ENCODE measurements at places on chromosomes 11 and 22. TPM values are rescaled to one million over a fixed set of nuclear protein-coding genes. Genes with fewer than 3 reads are reported as not detected.

The WDR74 gene
- total RNA-seq = 44.6 TPM

The SLC6A5 gene
- total RNA-seq = not detected

The C11orf21 gene
- total RNA-seq = not detected

The OR8D4 gene
- not detected for total RNA-seq

The CDKN1C gene
- 1.7 TPM for total RNA-seq

The PATE4 gene
- not detected for total RNA-seq

Measured in placental pericyte (primary cell).